ENCODE measurements at places on chromosomes 12 and 14.

DNA sequence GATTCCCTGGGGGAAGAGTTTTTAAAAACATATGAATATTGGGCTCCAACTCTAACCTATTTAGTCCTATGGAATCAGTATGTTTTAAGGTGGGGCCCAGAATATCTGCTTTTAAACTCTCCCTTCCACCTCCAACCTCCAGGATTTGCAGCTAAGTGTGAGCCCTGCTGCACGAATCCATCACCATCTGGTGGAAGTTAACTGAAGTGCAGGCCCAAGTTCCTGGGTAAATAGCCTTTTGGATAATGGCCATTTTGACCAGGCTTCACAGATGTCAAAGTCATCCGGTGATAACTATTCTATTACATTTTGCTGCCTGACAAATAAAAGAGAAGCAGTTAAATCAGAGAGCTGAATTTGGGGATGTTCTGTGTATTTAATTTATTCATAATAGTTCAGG lies 58.1 kb upstream of the RMST start:
- no peak for DNase-seq

GRCh38 chr12:120801146-120801545 lies 75.5 kb downstream of the ACADS start:
- no peak for DNase-seq

DNA sequence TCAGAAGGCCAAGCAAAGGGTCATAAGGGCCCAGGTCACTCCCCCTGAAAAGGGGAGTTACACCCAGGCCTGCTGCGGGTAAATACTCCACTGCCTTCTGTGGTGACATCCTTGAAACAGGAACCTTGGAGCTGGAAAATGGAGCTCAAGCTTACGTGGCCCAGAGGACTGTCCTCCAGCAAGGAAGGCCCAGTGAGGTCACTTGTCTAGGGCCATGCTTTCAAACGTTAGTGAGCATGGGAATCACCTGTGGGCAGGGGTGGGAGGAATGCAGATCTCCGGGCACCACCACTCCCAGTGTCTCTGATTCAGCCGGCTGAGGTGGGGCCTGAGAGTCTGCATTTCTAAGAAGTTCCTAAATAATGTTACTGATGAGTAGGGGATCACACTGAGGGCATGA lies 140.5 kb upstream of the CCND2 start:
- DNase-seq: no peak

GRCh38 chr12:124786061-124786964 lies 77.4 kb downstream of the SCARB1 start:
- DNase-seq: no peak

- no peak for DNase-seq
Measured at GRCh38 chr14:93092606-93093556, 22.8 kb downstream of the ITPK1 start.

- DNase-seq: no peak
Measured at GRCh38 chr14:93267149-93267711, 60.2 kb downstream of the UBR7 start.

- no peak for DNase-seq
Measured at GRCh38 chr12:3527181-3527580, 36.2 kb downstream of the PRMT8 start.

DNA sequence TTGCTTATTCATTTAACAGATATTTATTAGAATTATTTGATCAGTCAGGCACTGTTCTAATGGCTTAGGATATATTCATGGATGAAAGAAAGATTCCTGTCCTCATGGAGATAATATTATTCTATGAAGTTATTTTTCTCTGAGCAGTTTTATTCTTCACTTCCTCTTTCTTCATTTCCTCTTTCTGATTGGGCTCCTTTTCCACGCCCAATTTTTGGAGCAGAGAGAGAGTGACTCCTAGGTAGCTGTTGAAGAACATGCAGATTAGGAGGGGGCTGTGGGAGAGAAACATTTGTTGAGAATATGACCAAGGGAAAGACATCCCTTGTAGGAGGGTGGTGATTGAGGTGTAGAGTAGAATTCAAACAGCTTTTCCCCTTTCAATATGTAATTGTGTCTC lies 6.0 kb upstream of the YARS2 start:
- DNase-seq: no peak

- DNase-seq: no peak
Measured at GRCh38 chr12:510071-510825, 50.5 kb downstream of the B4GALNT3 start.

DNA sequence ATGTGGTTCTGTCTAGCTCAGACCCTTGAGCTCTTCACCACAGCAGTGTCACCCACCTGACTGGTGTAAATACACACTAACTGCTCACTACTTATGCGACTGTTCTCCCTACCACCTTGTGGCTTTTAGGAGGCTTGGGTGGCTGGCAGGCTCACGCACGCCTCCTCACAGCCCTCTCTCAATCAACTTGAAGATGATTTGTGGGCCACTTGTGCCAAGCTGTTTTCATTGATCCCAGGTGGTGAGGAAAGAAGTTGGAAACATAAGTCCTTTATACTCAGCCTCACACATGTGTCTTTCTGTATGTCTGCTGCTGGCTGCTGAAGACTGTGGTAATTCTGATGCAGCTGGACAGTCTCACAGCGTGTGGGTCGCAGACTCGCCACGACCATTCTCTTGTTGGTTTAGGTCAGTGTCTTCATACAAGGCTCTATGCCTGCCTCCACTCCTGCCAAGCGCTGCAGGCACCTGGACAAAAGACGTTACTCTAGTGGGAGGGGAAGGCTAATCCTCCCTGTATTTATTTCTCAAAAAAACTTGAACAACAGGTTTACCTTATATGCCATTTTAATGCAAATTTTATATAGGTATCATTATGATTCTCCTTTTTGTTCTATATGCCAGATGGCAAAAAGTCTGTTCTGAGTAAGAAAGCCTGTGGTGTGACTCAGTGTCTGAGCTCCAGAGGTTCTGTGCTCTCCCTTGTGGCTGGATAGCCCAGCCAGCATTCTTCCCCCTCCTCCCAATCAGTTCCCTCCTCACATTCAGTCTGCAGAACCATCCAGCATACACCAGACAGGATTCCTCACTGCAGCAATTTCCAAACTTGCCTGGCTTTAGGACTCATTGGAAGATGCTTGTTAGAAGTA lies 115.6 kb downstream of the DIP2B start:
- peak; percentile 22 for DNase-seq

DNA sequence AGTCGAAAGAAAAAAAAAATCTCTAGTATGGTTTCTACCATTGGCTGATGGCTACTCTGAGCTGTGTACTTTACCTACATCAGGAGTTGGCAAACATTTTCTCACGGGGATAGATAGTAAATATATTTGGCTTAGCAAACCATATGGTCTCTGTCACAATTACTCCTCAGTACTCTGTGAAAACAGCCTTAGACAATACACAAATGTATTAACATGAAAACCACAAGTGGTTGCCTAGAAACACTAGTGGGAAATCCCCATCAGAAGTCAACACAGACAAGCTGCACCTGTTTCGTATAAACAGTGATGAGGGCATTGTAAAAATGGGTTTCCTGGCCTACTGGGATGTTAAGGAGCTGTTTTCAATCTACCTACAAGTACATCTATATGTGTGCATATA lies 84.6 kb upstream of the NAV3 start:
- DNase-seq: no peak

DNA sequence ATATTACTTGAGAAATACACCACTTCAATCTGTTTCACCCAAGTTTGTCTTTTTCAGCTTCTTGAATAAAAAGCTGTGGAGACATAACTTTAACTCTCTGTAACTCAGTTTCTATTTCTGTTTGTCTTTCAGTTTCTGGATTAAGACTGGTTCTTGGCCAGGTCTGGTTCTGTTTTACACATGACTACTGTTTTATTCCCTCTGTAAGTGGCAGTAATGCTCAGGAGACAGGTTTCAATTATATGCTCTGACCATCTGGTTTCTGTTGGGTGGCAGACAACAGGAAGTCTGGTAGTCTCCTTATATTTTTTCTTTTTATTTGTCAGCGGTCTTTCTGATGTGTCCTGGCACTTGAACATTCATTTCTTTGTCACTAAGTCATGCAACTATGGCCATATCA lies 102.9 kb downstream of the RPS29 start:
- DNase-seq: no peak

DNA sequence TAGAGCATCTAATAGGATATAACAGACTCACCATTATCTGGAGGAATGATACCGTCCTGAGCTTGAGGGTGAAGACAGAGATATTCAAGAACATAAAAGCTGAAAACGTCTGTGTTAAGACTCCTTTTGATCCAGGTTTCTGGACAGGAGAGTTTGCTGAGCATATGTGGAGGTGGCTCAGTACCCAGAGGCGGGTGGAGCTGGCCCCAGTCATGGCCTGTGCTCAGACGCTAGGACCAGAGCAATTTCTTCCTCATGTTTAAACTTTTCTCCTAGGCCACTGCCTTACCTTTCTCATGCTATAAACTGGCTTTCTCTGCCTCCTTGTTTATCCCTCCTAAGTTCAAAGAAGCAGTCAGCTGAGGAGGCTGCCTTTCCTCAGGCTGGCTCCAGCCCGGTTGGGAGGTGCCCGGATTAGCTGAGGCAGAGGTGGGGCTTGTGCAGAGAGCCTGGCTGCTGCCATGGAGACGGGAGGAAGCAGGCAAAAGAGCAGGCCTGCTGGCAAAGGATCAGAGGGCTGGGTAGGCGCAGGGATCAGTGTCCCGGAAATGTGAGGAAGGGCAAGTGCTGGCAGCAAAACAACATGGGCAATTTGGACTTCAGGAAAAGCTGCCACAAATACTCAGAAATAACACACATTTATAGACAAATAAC lies 13.7 kb downstream of the COA8 start:
- no peak for DNase-seq

- no peak for DNase-seq
Measured at GRCh38 chr14:98321841-98322240, 950.2 kb downstream of the BCL11B start.

- DNase-seq: no peak
Measured at GRCh38 chr12:70983692-70984091, 63.2 kb upstream of the PTPRR start.

GRCh38 chr12:57280211-57281062 lies 29.4 kb upstream of the STAC3 start:
- peak; percentile 72 for DNase-seq
